Activated CD4-positive, alpha-beta T cell treated with anti-CD3 and anti-CD28 coated beads for 36 hours (primary cell): ENCODE measurements at places on chromosomes 3 and 15. TPM values are rescaled to one million over a fixed set of nuclear protein-coding genes. Genes with fewer than 3 reads are reported as not detected.

DNA sequence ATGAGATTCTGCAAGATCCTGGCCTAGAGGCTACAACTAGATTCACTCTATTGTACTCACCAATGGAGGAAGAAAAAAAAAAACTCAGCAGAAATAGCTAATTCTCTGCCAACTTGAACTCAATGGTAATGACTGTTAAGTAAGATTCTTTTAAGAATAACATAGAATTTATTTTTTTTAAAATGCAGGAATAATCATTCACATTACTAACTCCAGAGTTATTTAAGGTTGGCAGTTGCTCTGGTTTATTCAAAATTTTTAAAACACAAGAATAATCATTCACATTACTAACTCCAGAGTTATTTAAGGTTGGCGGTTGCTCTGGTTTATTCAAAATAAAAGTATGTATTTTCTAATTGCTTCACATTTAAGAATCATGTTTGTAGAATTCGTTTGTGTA is 1071.9 kb downstream of the IGSF11 start:
- DNase-seq: no peak

DNA sequence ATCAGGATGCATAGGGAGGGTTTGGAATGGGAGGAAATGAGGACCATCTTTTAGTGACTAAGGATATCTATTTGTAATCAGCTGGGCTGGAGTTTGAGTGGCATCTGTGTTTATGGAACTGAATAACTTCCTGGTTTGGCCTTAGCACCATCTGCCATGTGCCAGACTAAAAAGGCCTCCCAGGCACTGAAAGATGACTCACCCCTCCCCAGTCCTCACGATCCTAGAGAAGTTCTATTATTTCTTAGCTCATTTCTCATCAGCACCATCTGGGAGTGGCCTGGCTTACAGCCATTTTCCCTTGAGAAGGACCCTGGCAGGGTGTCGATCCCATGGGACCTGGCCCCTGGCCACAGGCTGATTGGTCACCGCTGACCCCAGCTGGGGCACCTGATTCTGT is 23.9 kb upstream of the CTXND1 start:
- no peak for DNase-seq

GRCh38 chr3:4722103-4722502 is 229.0 kb downstream of the ITPR1 start:
- peak; percentile 58 for DNase-seq

DNA sequence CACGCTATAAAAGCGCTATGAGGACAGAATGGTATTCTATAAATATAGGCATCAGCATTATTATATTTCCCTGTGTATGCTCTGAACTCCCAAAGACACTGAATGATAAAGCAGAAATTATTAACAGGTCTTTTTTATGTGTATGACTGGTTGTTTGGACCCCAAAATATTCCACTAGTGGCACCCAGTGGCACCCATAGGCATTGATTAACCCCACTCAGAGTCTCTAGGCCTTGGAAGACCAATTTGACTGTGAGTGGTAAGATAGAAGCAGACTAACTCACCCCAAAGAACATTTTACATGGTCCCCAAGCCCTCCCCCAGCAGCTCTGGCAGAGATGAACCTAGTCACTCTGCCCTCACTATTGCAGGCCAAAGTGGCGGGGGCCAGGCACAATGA is 45.4 kb upstream of the UBE2E1 start:
- DNase-seq: no peak

DNA sequence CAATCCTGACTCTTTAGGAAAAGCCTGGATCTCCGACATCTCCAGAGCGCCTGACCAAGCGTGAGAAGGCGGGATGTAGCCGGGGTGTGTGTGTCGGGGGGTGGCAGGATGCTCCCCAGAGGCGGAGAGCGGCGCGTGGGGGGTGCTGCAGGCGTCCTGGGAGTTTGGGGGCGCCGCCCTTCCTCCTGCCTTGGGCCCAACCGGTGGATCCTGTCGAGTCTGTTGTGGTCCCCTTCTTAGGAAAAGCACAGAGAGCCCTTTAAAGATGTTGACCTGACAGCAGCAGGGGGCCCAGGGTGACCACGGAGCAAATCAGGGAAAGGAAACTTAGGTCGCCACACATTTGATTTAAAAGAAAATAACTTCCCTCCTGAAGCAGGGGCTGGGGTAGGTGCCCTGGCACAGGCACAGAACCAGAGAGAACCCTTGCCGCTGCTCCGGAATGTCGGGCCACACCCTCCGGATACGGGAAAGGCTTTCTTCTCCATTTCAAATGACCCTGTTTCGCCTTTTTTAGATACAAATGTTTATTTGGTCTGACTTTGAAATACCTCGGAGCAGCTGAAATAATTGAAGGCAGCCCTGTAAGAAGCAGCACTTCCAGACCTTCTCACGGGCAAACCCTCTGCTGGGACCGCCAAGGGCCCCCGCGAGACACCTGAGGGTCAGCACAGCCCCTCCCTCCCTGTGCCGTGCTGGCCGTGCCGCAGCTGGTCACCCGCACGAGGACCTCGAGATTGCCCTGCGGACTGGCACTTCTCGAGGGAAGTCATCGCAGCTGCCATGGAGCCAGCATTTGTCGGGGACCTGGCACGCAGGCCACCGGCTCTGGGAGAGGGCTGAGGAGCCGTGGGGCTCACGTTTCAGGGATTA is 102.9 kb upstream of the KLF13 start:
- DNase-seq: no peak

- DNase-seq: no peak
These were observed 142.5 kb downstream of the NR1I2 start for GRCh38 chr3:119924111-119925094.

DNA sequence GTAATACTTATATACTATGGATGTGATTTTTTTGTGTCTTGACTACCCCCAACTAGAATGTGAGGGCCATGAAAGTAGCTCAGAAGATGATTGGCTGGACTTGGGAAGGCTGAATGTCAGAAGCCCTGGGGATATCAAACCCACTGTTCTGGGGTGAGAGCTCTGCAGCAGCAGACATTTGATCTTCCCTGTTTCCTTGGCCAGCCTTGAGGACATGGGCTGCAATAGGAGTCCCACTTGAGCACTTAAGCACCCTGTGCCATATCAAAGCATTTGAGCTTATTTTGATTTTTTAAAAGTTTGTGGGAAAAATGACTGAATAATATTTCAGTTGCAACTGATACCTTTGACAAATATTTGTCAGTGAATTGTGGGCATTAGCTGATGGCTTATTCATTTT is 21.7 kb downstream of the GTF2E1 start:
- no peak for DNase-seq

DNA sequence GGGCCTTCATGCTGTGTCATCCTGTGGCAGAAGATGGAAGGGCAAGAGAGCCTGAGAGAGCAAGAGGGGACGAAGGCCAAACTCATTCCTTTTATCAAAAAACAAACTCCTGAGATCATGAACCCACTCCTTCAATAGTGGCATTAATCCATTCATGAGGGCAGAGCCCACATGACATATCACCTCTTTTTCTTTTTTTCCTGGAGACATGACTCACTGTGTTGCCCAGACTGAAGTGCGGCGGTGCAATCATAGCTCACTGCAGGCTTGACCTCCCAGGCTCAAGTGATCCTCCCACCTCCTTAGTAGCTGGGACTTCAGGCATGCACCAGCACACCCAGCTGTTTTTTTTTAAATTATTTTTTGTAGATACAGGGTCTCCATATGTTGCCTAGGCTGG is 92.0 kb upstream of the RNU6-1 start:
- no peak for DNase-seq

DNA sequence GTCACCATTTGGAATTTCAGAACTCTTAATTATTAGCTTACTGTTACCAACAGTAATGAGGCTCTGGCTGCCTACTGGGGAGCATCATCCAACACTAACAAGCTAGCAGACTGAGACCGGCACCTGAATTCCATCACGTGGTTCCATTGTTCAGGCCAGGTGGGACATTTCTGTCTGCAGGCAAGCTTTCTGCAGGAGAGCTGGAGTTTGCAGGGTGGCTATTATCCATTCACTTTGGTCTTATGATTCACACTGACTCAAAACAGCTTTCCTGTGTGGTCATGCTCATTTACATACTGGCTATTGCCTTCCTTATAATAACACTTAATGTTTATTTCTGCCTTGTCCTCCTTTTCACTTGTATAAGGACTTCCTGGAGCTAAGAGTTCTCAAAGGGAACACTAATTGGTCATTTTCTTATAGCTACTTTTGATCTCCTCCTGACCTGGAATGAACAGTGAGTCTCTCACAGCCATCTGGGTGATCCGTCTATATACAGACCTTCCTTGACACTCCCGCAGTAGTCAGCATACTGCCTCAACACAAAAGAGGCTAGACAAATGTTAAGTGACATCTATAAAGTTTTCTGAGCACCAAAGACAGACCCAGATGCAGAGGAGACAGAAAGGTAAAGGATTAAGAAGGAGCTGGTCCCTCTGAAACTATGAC is 695.4 kb downstream of the FHIT start:
- no peak for DNase-seq

DNA sequence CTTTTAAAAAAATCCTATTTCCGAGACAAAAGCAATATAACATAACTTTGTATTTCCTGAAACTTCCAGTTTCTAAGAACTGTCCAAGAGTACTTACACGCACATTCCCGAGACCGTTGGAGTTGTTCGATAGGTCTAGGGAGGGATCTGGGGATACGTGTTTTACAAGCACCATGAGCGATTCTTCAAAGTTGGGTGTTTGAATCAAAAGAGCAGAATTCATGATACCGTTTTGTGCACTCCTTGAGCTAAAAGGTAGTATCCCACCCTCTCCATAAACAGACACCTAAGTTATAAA is 700 bp upstream of the EDEM1 start:
- DNase-seq: no peak

DNA sequence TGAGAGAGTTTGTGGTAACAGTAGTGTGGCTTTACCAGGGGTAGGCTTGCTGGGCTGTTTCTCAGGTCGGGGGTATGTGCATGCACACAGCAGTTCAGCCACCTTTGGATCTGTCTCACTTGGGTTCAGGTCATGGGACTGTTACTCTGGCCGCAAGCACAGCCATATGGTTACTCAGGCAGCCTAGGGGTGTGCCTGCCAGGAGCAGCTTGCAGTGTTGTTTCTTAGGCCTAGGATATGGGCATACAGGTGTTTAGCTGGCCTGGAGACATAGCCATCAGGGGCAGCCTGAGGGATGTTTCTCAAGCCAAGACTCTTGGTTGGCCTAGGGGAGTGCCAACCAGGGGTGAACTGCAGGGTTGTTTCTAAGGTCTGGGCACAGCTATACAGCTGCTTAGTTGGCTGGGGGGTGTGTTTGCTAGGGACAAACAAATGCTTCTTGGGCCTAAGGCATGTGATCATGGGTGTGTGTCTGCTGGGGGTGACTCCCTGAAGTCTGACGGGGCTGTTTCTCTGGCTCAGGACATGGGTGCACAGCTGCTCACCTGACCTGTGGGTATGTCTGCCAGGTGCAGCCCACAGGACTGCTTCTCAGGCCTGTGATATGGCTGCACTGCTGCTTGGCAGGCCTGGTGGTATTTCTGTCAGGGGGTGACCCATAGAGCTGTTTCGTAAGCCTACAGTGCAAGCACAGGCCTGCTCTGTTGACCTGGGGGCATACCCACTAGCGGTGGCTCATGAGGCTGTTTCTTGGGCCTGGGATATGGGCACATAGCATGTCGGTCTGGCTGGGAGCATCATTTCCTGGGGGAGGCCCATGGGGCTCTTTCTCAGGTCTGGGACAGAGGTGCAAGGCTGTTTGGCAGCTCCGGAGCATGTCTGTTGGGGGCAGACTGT is 168.0 kb upstream of the THRB start:
- no peak for DNase-seq

GRCh38 chr3:131669600-131669999 is 166.8 kb upstream of the MRPL3 start:
- no peak for DNase-seq

DNA sequence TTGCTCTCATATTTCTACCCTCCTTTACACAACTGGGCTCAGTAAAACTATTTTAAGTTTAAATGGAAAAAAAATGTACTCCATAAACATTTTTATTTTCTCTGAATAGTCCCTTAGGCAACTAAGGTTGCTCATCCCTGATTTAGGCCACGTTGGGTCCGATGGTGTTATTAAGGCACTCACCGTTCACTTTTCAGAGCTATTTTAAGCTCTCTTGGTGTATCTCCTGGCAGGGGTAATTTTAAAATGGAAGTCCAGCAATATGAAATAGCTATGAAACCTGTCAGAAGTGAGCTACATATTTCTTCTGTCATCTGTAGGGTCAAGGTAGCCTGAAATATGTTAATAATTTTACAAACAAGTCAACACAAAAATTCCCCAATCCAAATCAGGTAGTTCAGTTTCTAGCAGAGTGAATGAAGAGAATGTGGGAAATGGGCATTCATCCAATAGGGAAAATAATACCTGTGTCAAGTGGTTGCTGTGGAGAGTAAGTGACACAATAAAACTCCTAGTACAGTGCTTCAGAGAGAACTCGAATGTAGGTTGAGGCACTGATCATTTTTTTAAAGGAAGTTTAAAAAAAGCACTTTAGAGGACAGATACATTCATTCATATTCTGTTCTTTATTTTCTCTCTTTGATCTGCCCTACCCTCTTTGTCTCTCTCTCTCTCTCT is 209.3 kb upstream of the FEZF2 start:
- no peak for DNase-seq

DNA sequence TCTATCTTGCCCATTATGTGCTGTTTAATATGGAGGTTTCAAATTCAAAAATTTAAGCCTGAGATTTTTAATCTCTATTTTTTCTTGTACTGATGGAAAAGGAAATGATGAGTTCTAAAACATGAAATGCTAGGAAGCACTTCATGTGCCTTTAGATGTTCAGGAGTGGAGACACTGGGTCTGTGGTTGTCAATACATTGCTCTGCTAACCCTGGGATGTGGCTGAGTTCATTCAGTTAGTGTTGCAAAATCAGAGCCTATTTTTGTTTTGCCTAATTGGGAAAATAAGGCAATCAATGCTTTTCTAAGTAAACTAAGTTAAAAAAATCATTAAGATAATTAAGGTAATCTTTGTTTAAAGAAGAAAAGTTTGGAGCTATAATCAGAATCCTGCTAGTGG is 83.1 kb downstream of the DIPK2A start:
- DNase-seq: no peak

- no peak for DNase-seq
These were observed 250.1 kb downstream of the DIPK2A start for GRCh38 chr3:144221761-144222160.

GRCh38 chr15:48546296-48546695 is 99.2 kb downstream of the FBN1 start:
- DNase-seq: no peak

DNA sequence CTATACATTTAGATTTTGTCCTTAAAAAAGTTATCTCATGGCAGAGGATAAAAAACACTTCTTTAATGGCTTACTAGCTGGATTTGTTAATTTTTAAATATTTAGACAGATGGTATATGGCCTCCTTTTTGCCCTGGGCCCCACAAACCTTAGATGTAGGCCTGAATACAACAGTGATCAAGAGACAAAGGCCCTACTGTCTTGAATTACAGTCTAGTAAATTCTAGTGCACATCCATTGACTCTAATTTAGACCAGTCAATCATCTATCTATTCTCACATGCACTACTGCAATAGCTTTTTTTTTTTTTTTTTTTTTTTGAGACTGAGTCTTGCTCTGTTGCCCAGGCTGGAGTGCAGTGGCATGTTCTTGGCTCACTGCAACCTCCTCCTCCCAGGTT is 452.8 kb downstream of the FHIT start:
- no peak for DNase-seq

Gene GOLGA6L7
- total RNA-seq: not detected

Gene KCNH8
- not detected for total RNA-seq

Gene DUOXA1
- total RNA-seq: 0.19 TPM

Gene NMB
- total RNA-seq: 2.7 TPM

Gene MGA
- 33.7 TPM for total RNA-seq

Gene MON1A
- 8.3 TPM for total RNA-seq

Gene RBP2
- total RNA-seq: not detected

Gene PLA2G4D
- total RNA-seq: not detected

Gene RAB6B
- total RNA-seq: 0.51 TPM

Gene SEMA3G
- total RNA-seq: not detected

Gene GOLGA6D
- not detected for total RNA-seq

Gene BCHE
- total RNA-seq: not detected

Gene MASP1
- total RNA-seq: not detected

Gene MCF2L2
- total RNA-seq: 2.3 TPM
